ENCODE measurements at places on chromosomes 12 and 14.

- no peak for DNase-seq
Measured at GRCh38 chr12:30989754-30990153, 63.2 kb downstream of the TSPAN11 start.

DNA sequence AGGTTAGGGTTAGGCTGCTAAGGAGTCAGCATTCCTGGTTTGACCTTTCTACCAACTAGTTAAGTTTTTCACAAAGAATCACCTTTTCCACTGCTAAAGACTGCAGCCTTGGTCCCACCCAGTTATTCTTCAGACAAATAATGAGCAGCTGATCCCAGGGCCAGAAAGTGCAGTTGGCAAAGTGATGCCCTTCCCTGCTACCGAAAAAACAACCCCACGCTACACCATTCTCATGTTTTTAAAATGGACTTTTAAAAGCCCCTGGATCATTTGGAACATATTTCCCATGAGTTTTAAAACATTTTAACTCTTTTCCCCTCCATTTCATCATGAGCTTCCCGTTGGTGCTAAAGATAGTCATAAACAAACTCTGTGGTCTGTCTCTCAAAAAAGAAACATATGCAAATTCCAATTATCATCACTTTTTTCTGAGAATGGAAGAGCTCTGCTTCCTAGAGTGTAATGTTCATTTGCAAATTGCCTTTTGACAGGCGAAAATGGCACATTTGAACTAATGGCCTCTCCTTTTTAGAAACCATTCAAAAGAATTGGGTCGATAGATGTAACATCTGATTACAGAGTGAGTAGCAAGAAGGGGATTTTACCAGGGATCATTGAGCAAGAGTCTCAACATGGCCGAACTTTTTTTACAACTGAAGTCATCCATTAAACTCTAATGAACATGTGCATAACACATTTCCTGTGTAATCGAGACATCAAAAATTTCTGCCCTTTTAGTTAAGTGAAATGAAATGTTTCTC is 129.3 kb upstream of the RAP1B start:
- no peak for DNase-seq

- DNase-seq: no peak
Measured at GRCh38 chr12:2463719-2464118, 331.1 kb upstream of the FKBP4 start.

GRCh38 chr12:1162081-1162760 is 171.2 kb downstream of the ERC1 start:
- peak; percentile 3 for DNase-seq

GRCh38 chr12:129791396-129791795 is 112.4 kb downstream of the TMEM132D start:
- no peak for DNase-seq

- no peak for DNase-seq
Measured at GRCh38 chr12:14665354-14666348, 30.7 kb downstream of the GUCY2C start.

- DNase-seq: no peak
Measured at GRCh38 chr14:95609398-95609990, 74.6 kb downstream of the GLRX5 start.

GRCh38 chr12:7129287-7129871 is 690 bp upstream of the RBP5 start:
- DNase-seq: no peak

DNA sequence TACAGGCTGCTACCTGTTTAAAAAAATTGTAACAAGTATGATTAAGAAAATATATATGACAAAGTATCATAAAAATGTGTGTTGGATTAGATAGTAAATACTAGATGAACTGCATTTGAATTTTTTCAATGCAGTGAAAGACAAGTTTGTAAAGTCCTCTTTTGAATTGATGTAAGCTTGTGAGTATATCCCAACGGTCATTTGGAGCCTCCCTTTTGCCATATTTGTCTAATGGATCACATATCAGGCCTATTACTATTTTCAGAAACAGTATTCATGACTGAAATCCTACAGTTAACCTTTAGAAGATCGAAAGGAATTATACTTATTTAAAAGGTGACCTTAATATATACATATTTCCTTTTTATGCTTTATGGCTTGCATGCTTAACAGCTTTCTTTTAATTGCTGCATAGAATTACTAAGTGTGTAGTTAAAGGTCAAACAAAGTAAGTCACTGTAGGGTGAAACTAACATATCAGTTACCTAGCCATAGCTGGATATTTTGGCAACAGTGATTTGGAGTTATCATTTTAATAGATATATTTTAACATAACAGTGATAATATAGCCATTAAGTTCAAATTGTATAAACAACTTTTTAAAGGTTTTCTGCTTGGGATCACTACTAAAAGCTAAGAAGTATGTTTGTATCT is 53.6 kb downstream of the USP15 start:
- DNase-seq: no peak

DNA sequence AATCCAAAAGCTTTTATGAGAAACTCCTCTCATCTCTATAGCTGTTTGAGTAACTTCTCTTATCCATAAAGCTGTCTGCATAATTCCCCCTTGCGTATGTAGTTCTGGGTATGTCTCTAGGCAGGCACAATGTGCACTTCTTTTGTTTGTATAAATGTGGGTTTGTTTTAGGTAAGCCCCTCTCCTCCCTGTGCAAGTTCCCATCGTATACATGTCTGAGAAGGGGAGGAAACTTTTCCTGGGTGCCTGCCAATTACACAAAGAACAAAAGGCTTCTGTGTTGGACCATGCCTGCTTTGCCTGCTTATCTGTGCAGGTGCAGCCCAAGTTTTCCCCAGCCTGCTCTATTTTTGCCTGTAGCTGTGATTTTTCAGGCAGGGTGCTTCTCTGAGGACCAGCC is 96.7 kb downstream of the CCER1 start:
- no peak for DNase-seq

GRCh38 chr14:25308244-25308643 is 258.3 kb upstream of the STXBP6 start:
- no peak for DNase-seq

GRCh38 chr12:92973614-92974013 is 44.5 kb upstream of the EEA1 start:
- no peak for DNase-seq

DNA sequence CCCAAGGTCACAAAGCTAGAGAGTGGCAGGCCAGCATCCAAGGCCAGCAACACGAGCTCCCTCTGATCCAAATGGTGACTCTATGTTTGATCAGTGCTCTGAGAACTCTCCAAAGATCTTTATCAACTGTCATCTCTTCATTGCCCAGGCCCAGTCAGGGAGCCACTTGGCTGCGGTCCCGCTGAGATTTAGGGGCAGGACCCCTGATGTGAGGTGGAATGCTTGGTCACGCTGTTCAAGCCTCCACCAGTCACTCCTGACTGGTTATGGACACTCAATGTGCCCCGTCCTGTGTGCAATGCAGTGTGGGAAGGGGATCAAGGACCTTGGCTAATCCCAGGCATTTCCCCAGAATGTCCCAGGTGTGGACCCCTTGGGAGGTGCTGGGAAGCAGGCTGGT is 19.8 kb upstream of the TCL1B start:
- no peak for DNase-seq

DNA sequence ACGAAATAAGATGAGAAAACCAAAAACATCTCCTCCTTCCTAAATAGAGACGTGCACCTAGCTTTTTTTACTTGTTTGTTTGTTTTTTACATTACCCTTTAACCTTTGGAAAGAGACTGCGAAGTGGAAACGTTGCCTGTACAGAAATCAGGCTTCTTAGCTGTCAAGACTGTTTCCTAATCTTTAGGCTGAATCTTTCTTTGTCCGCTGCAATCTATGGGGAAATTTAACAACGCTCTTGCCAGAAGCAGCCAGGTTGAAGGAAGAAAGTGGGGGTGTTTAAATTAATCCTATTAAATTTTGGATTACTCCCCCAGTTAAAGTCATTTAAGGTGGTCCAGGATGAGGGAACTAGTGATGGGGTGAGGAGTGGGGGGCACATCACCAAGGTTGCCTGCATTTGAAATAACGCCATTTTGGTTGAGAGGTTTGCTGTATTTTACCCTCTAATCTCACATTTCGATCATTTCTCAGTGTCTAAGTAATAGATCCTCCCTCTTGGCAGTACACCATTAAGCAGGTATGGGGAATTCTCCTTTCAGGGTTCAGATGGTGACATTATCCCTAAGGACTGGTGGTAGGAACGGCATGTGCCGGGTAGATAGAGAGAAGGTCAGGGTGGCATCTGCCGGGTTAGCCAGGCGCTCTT is 2.6 kb downstream of the FLRT2 start:
- no peak for DNase-seq

- DNase-seq: no peak
Measured at GRCh38 chr12:19031032-19031431, 98.5 kb upstream of the PLEKHA5 start.

DNA sequence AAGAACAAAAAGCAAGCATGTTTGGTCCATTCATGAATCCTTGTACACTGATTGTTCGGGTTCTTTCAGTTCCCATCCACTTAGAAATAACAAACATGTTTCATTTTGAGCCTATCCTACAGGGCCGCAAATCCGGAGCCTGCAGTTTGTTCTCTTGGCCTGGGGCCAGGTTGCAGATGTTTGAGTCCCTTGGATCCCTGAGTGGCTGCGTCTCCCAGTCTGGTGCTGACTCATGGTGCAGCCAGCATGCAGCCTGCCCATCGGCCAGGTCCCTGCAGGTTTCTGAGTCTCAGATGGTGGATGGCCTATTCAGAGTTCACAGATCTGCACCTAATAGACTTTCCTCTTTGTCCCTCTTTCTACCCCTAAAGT is 1.9 kb upstream of the DYNC1H1 start:
- DNase-seq: no peak

DNA sequence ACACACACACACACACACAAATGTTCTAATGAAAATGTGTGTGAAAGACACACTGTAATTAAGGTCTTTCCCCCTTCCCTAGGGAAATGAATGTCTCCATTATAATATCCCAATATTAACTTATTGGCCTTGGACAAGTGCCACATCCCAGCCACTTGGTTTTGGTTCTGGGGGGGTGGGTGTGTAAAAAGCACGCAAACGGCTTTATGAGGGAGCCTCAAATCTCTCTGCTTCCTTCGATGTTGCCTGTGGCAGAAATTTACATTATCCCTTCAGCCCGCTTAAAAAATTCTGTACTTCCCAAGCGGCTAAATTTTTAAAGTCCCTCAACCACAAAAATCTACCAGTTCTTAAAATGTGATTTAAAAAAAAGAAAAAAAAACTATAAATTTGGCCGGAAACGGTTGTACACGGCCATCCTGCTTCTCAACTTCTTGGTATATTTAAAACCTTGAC is 432 bp downstream of the C14orf93 start:
- DNase-seq: no peak

- DNase-seq: no peak
Measured at GRCh38 chr12:30977537-30978349, 51.2 kb downstream of the TSPAN11 start.

GRCh38 chr12:47733142-47733541 is 7.9 kb upstream of the ENDOU start:
- DNase-seq: no peak

DNA sequence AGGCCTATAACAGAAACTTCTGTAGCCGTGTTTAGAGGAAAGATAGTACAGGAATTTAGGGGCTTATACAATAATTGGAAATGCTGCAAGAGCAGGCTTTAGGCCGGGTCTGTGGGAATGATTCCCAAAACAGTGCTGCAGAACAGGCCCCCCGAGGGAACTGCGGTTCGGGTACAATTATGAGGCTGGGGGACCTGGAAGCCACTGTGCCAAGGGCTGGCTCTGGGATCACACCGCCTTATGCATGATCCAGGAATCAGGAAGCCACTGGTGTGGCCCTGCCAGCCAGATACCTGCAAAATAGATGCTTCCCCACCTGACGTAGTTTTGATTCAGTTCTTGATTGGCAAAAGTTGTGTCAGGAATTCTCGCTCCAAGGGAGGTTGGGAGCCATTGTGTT is 55.4 kb downstream of the CACNA1C start:
- DNase-seq: no peak

DNA sequence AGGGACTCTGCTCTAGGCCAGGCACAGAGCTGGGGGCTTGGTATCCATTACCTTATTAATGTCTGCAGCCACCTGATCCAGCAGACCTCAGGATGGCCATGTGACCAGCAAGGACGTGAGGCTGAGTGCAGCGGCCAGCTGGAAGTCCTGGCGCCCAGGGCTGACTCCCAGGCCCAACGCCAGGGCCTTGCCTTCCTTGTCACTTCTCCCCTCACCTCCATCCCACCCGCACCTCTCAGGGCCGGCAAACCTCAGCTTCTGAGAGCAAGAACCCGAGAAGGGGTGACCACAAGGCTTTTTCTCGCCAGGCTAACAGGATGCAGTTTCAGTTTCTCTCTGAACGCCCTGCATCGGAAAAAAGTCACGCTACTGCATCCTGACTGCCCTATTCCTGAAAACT is 15.4 kb downstream of the RAB35 start:
- DNase-seq: no peak

DNA sequence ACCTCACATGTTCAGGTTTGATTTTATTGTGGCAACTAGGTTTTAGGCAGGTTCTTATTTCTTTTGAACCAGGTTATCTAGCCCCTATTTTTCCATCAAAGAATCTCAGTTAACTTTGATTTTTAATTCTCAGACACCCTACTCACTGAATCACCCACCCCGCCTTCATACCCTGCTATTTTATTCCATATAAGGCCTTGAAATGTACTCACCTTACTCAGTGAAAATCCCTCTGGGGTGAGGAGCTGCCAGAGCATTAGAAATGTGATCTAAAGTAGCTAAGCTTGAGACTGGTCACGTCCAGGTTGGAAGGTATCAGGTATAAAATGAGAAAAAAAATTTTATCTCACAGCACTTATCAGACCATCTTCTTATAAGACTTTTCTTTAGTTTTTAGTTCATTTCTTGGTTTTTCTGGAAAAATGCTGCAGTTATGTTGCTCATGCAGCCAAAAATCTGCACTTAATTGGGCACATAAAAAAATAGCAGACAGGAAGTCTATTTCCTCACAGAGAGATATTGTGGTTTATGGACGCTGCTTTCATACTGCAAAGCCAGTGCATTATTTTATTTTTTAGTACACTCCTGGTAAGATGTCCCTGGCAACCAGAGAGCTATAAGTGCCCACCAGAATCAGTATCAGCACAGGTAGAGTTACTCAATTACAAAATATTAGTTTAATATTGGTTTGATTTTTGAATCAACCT is 101.5 kb upstream of the CCDC91 start:
- no peak for DNase-seq

DNA sequence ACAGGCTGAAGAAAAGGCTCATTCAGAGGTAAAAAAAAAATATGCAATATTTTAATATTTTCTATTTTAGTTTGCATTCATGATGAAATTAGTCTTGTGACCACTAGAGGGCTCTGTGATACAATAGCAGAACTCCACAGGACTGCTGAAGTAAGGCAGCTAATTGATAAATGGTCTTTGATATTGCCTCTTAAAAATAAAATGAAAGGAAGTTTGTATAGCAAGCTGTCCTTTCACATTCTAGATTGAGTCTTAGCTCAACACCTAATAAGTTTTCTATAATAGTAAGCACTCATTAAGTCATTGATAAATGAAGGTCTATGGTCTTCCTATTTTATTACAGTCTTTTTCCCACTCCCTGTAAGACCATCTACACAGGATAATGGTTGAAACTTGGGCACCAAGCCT is 315.7 kb downstream of the NAV3 start:
- no peak for DNase-seq

DNA sequence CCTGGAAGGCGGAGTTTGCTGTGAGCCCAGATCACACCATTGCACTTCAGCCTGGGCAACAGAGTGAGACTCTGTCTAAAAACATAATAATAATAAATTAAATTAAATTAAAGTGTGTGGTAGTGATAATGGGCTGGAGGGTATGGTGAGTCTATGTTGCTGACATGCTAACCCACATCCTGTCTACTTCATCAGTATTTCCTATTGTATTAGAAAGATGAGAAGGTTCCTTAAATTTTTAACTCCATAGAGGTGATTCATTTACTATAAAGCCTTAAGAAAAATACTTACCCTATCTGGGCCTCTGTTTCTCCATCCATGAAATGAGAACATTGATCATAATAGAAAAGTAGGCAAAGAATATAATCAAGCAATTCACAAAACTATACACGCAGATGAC is 280.5 kb downstream of the FBXL14 start:
- DNase-seq: no peak
